ENCODE measurements at places on chromosomes 16 and 17.
A peak's percentile ranks its signal among the peaks of the same experiment; 100 is the strongest.

GRCh38 chr16:56336071-56336688 is 89.2 kb downstream of the AMFR start:
- no peak for DNase-seq

DNA sequence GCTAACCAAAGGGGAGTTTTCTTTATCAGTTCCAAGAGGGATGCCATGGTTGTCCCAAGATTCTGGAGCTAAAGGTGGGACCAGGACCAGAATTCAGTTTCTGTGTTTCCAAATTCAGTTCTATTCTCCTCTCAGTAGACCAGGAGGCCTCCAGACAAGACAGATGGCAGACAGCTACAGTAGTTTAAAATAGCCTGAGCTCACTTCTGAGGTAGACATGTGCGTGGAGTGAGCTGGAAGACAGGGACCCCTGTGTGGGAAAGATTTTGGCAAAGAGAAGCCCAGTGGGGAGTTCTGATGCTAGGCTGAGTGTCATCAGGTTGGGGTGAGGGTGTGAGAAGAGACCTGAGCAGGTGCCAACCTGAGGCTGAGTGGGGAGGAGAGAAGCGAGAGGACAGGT is 95.4 kb downstream of the PRKCB start:
- no peak for DNase-seq

DNA sequence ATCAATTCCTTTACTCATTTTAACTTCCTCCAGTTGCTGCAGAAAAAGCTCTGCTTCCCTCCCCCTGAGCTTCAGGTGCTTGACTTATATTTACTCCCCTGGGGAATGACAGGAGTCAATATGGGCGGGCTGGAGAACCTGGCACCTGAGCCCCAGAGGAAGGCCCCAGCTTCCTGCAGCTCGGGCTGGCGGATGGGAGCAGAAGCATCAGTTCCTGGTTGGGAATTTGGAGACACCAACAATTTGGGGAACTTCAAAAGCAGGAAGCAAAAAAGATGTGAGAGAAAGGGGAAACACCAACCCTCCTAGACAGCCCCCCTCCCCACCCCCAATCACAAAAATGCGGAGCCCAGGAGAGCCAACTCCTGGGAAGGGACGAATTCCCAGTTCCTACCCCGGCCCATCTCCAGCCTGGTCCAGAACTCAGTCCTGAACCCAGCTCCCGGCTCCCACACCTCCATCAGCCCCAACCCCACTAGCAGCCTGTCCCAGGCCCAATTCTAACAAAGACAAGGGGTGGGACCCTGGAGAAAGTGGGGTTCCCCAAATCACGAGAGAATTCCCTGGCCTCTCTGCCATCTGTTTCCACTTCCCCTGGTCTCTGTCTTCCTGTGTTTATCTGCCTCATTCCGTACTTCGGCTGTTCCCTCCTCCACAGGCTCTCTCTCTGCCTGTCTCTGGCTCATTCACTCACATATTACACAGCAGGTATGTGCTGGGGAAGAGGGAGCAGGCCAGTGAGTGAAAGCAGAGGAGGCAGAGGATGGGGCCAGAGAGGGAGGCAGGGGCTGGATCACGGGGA is 16.2 kb upstream of the ASGR2 start:
- no peak for DNase-seq

DNA sequence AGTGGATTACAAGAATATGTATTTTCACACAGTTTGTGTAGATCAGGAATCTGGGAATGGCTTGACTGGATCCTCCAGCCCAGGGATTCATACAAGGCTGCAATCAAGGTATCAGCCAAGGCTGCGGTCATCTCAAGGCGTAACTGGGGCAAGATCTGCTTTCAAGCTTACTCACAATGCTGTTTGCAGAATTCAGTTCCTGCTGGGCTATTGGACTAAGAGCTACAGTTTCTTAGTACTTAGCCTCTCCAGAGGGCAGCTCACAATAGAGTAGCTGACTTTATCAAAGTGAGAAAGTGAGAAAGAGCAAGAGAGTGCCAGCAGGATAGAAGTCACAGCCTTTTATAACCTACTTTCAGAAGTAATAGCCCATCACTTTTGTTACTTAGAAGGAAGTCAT is 211.0 kb downstream of the MAP2K6 start:
- DNase-seq: no peak

DNA sequence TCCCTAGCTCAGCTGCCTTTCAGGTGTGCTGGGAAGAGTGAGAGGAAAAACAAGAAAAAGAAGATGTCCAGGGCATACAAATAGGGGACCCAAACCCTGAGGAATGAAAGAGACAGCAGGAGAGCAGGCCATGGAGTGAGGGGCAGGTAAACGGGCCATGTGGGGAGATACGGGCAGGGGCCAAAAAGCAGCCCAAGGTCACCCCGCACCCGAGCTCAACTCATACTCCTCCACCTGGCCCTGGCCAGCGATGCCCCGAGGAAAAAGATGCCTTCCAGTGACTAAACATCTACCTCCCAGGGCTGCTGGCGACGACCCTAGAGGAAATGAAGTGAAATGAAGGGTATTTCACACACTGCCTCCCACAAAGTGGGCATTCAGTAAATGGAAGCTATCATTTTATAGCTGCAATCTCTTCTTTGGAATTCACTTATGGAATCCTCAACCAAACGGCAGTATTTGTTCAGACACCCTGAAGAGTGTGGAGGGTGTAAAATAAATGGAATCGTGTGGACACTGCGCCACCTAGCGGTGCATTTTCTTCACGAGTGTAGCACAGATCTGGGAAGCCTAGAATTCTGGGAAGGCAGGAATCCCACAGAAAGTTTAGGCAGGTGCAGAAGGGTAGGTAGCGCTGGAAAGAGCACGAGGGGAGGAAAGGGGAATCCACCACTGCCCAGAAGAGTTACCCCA is 14.9 kb downstream of the ELAC2 start:
- no peak for DNase-seq

- DNase-seq: no peak
Measured at GRCh38 chr17:32508926-32509325, 22.1 kb downstream of the CDK5R1 start.

DNA sequence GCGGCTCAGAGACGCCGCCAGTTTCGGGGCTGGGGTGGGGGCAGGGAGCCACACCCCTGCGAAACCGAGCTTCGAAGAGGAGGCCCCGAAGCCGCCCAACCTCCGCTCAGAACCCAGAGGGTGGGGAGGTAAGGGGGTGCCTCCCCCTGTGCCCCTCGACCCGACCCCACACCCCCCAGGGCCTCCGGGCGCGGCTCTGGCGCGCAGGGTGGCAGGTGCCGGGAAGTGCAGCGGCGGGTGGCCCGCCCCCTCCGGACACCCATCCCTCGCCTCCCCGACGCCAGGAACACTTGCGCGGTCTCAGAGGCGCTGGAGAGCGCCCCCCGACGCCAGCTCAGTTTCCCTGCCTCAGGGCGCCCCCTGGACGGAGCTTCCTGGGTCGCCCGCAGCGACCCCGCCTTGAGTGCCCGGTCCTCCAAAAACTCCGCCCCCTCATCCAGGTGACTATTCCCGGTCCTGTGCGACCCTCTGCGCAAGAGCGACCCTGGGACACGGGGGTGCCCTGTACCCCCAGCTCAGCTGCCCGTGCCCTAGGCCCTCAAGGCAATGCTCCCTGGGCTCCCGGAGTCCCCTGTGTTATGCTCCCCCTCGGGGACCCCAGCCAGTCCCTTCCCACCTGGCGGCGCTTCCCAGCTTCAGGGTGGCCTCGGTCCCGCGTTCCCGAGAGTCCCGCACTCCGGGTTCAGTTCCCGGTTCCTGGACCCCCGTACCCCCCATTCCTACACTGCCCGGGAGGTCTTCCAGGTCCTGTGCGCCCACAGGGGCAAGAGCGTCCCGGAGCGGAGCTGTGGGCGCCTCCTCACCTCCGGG is 562 bp downstream of the PPL start:
- no peak for DNase-seq

DNA sequence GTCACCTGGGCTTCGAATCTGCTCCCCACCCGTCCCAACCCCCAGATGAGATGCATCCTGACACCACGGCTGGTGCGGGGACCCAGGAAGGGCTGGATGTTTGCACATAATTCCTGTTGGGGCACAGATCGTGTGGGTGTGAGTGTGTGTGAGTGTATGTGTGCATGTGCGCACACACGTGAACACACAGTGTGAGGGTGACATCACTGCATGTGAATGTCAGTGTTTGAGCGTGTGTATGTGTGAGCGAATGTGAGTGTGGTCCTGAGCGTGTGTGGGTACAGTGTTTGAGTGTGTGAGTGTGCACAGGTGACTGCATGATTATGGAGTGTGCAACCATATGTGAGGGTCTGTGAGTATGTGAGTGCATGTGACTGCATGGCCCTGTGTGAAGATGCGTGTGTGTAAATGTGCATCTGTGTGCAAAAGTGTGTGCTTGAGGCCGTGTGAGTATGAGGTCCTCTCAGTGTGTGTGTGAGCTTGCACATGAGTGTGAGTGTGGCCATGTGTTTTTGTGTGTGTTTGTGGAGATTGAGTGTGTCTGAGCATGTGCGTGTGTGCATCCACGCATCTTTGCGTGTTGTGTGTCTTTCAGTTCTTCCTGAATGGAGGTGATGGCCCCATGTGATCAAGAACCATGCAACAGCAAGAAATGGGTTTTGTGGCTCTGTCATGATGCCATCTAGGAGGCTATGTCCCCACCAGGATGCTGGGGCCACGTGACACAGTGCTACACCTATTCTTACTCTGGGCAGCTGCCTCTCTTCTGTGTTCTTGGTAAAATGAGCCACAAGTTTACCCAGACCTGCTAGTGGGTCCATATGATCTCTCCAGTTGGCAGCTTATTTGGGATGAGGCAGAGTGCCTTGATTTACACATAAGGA is 70.5 kb upstream of the GCSH start:
- DNase-seq: no peak

DNA sequence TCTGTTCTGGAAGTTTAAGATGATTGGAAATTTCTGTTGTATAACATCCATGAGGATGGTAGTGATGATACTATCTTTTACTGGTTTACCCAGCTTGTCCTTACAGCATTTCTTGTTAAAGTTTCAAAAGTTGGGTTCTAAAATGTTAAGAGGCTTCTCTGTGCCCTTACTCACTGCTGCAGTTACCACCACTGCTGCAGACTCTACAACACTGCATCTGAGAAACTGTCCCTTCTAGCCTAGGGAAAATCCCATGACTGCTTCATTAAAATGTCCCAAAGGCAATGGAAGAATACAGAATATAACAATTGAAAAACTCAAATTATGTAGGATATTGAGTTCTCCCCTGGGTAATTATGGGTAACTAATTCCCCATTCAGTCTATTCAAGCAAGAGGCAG is 3.8 kb upstream of the NSRP1 start:
- DNase-seq: no peak

DNA sequence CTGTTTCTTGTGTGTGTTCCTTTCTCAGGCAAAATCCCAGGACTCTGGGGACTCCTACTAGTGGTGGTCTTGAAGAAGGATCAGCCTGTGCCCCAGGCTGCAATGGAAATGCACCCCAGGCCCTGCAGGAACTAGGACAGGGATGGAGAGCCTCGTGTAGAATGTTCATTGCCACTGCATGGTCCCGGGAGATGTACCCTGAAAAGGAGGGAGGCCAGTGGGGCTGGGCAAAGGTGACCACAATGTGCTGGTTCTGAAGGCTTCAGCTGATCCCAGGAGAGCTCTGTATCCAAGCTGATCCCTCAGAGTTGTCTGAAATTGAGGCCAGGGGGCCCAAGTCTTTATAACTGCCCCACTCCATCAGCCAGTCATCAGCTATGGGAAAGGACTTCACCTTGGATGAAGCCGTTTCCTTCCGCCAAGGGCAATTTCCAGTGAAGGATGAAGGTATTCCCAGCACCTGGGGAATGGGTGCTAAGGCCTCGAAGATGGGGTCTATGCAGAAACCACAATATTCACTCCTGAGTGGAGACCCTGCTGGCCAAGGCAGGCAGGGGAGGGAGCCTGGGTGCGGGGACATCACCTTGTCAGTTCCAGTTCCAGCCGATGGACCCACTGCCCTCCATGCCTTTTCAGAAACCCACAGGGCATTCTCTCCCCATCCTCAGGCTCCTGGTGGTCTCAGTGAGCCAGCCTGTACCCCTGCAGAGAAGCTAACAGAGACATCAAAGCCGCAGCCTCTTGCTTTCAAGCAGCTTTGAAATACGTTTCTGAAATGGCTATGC is 59.9 kb upstream of the CDH5 start:
- DNase-seq: no peak

DNA sequence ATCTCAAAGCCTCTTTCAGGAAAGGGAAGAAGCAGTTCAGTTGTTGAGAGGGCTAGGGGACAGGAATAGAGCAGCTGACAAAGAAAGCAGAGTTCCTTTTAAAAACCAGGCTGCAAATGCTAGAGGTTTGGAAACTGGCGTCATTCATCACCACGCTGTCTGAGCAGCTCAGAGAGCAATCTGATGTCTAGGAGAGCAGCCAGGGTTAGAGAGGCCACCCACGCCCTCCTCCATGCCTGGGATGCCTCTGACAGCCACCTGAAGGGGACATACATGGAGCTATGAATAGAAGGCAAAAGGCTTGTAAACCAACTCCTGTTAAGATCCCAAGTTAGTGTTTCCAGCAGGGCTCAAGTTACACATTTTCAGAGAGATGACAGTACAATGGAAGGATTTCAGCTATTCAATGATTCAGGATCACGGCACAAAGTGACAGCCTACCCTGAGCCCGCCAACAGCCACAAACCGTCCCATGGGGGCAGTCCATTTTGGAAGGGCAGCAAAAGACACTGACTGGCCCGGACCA is 12.4 kb downstream of the RAB5C start:
- DNase-seq: no peak

GRCh38 chr16:55056585-55057401 is 126.1 kb downstream of the IRX5 start:
- DNase-seq: no peak

GRCh38 chr16:85028685-85029407 is 1.3 kb downstream of the KIAA0513 start:
- peak; percentile 53 for DNase-seq

GRCh38 chr17:38982858-38983746 is 15.9 kb upstream of the FBXO47 start:
- DNase-seq: peak; percentile 17

DNA sequence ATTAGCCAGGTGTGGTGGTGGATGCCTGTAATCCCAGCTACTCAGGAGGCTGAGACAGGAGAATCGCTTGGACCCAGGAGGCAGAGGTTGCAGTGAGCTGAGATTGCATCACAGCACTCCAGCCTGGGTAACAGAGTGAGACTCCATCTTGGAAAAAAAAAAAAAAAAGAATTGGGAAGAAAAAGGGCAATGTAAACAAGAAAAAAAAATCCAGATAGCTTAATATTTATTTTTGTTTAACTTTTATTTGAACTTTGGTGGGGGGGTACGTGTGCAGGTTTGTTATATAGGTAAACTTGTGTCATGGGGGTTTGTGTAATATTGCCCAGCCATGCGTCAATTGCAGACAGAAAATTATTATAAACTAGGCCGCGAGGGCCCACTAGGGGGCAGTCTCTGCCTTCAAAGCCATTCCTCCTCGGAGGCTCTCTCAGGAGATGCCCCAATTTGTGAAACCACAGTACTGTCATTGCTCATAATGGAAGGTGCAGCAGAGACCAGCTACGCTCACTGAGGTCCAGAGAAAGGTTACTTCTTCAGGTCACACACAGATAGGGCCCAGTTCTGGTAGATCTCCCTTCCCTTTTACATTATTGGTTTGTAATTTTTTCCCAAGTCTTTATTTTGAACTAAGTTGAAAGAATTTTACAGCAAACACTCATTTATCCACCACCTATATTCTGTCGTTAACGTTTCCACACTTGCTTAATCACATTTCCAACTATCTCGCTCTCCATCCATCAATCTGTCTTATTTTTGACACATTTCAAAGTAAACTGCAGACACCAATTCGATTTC is 206.2 kb downstream of the PRKCB start:
- peak; percentile 57 for DNase-seq
